ENCODE measurements at places on chromosomes 2 and 18. TPM values are rescaled to one million over a fixed set of nuclear protein-coding genes. Genes with fewer than 3 reads are reported as not detected.

DNA sequence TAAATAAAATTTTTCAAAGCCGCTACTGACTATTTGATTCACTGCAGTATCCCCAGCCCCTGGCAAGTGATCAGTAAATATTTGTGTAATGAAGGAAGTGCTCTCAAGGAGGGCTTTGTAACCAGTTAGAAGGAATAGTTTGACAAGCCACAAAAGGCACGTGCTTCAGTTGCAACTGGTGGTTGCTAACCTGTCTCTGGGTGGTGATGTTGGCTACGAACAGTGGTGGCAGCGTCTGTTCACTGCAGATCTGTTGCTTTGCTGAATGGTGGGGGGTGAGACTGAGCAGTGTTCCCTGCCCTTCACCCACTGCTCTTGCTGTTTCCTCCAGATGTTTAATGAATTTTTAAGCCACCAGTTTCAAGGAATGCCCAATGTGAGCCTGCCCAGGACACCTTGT lies 73.9 kb upstream of the SIX2 start:
- DNase-seq: peak; percentile 9

- no peak for DNase-seq
Measured at GRCh38 chr18:80245781-80246444, 1.4 kb downstream of the PARD6G start.

The DNAJC27 gene
- 1.3 TPM for total RNA-seq

GRCh38 chr2:73260338-73260984 lies 23.8 kb downstream of the FBXO41 start:
- DNase-seq: peak; percentile 63

The STPG4 gene
- not detected for total RNA-seq

The SOCS6 gene
- 48.1 TPM for total RNA-seq

- DNase-seq: no peak
Measured at GRCh38 chr2:15756011-15756550, 164.4 kb downstream of the DDX1 start.

GRCh38 chr2:174246944-174247381 lies 1.4 kb downstream of the OLA1 start:
- DNase-seq: no peak

- no peak for DNase-seq
Measured at GRCh38 chr2:224922142-224922727, 120.0 kb downstream of the DOCK10 start.

DNA sequence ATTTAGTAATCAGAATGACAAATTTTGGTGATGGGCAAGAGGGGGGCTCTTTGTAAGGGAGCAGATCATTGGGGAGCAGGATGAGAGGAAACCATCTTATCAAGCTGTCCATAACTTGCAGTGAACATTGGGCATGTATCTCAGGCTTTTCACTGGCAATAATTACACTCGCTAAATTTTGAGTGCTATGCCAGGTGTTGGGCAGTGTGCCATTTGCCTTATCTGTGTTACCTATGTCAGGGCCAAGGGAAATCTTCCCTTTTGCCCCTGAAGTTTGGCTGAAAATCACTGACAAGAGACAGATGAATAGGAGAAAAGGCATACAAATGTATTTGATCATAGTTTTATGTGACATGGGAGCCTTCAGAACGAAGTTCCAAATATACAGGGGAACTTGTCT lies 39.0 kb downstream of the NOSTRIN start:
- DNase-seq: no peak

GRCh38 chr18:13124411-13124810 lies 94.1 kb upstream of the LDLRAD4 start:
- no peak for DNase-seq

GRCh38 chr2:219453671-219454590 lies 19.3 kb downstream of the SPEG start:
- DNase-seq: peak; percentile 87

- DNase-seq: peak; percentile 73
Measured at GRCh38 chr2:112803691-112804521, 19.6 kb upstream of the IL1A start.

The STEAP3 gene
- total RNA-seq: 30.5 TPM

- peak; percentile 66 for DNase-seq
Measured at GRCh38 chr2:23926290-23926749, 603 bp downstream of the ATAD2B start.

GRCh38 chr2:205670292-205670691 lies 12.0 kb upstream of the NRP2 start:
- DNase-seq: no peak

- DNase-seq: no peak
Measured at GRCh38 chr18:32696376-32696775, 76.4 kb downstream of the KLHL14 start.

The DCTN1 gene
- 172 TPM for total RNA-seq

DNA sequence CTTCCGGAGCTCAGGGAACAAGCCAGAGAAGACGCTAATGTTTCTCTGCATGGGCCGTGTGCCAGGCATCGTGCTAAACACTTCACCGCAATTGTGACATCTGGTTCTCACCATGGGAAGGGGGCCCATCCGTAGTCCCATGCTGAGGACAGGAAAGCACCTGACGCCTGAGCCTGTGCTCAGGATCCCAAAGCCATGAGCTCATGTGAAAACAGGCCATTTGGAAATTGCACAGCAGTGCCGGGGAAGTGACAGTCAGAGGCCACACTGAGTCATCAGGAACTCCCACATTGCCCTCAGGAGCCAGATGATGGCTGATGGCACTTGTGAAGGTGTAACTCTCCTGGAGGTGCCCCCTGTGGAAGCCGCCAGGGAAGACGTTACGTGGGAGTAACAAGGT lies 141.0 kb downstream of the INHBB start:
- DNase-seq: peak; percentile 45

The RAB6C gene
- not detected for total RNA-seq

DNA sequence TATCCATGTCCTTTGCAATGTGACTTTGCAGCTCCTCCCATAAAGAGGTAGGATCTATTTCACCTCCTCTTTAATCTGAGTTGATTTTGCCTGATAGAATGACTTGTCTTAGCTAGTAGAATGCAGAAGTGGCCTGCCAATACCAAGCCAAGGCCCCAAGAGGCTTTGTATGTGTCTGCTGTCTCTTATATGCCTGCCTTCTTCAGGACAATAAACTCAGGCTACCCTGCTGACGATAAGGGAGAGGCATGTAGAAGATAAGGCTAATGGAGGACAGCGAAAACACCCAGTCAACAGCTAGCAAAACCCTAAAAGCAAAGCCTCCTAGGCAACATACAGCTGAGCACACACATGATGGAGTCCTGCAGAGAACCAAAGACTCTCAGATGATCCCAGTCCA lies 1.8 kb upstream of the ZC3H8 start:
- no peak for DNase-seq

The AMMECR1L gene
- total RNA-seq: 20.9 TPM

- peak; percentile 79 for DNase-seq
Measured at GRCh38 chr18:36441426-36442240, 144.1 kb downstream of the FHOD3 start.

The SH3BP4 gene
- 96.0 TPM for total RNA-seq

DNA sequence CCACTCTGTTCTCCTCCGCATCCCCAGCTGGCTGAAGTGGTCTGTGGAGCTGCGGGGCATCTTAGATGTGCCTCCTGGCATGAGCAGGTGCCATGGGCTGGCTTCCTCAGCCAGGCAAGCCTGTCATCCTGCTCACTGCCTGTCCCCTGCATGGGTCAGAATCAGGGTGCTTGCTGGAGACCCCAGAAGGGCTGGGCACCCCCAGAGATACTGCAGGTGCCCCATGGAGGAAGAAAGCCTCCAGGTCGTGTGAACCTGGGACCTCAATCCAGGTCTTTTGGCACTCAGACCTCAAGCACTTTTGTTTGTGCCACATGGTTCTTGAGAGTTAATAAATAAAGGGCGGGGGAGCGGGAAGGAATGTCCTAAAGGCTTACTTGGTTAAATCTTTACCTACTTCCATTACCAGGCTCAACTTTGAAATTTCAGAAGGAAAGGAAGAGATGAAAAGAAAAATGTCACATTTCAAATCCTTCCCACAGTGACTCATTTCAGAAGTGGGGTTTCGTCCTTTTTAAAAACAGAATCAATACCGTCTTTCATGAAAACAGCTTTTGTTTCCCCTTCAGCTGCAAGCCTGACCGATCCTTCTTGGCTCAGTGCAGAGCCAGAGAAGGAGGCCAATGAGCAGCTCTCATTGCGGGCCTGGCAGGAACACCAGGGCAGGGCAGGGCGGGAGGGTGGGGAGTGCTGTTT lies 69.9 kb downstream of the RHOB start:
- DNase-seq: peak; percentile 23

DNA sequence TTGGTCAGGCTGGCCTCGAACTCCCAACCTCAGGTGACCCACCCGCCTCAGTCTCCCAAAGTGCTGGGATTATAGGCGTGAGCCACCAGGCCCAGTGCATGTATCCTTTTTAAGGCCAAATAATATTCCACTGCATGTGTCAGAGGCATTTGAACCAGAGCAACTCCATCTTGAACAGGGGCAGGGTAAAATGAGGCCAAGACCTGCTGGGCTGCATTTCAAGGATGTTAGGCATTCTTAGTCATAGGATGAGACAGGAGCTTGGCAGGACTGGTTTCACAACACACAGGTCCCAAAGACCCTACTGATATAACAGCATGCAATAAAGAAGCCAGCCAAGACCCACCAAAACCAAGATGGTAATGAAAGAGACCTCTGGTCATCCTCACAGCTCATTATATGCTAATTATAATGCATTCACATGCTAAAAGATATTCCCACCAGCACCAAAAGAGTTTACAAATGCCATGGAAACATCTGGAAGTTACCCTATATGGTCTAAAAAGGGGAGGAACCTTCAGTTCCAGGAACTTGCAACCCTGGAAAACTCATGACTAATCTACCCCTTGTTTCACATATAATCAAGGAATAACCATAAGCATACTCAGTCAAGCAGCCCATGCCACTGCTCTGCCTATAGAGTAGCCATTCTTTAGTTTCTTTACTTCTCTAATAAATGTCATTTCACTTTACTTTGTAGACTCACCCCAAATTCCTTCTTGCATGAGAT lies 204.6 kb downstream of the RAB3GAP1 start:
- DNase-seq: peak; percentile 63

- no peak for DNase-seq
Measured at GRCh38 chr2:158716121-158716791, 78.9 kb upstream of the DAPL1 start.

- no peak for DNase-seq
Measured at GRCh38 chr2:167851323-167851860, 396.0 kb downstream of the STK39 start.

The SPHKAP gene
- total RNA-seq: 0.32 TPM

GRCh38 chr18:27785815-27786471 lies 391.0 kb downstream of the CDH2 start:
- DNase-seq: no peak

The CPO gene
- not detected for total RNA-seq

GRCh38 chr2:237413777-237414661 lies at the start of gene COL6A3:
COL6A3 (minus strand) TSS chr2:237414164; CDS start chr2:237396817, 17,347 bp downstream.
- peak; percentile 93 for DNase-seq

GRCh38 chr2:33617989-33618388 lies 18.9 kb upstream of the FAM98A start:
- DNase-seq: no peak

DNA sequence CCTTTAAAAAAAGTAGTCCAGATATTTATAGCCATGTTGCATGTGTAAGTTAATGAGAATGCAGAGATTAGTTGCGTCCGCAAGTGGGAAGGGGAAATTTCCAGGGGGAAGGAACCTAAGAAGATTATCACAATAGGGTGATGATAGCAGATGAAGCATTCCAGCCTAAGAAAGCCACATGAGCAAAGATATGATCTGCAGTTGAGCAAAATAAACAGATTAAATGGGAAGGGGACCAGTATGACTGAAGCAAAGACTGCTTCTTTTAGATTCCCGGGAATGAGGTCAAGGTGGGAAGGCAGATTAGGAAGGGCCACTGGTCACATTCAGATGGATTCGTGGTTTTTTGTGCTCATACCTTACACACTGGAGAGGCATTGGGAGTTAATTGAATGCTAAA lies 154.6 kb upstream of the CDH2 start:
- DNase-seq: no peak

GRCh38 chr18:71189581-71189980 lies 900.7 kb downstream of the SOCS6 start:
- no peak for DNase-seq

The LRATD1 gene
- total RNA-seq: 1.2 TPM

GRCh38 chr2:47488870-47489584 lies 86.1 kb downstream of the MSH2 start:
- peak; percentile 83 for DNase-seq

DNA sequence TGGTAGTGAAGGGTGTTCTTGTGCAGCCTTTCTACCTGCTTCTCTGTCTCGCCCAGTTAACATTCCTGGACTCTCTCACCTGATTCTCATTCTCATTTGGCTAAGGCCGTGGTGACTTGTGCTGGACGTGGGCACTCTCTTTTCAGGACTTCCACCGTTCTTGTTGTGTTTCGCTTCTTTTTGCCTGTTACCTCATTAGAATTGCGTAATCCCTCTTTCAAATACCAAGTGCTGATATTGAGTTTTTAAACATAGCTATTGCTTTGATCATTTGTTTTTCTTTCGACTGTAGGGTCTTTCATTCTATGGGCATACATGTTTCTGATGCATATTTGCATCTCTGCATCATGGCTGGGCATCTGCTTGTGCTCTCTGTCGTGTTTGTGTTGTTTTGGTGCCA lies 287.0 kb downstream of the ALPK2 start:
- DNase-seq: no peak

DNA sequence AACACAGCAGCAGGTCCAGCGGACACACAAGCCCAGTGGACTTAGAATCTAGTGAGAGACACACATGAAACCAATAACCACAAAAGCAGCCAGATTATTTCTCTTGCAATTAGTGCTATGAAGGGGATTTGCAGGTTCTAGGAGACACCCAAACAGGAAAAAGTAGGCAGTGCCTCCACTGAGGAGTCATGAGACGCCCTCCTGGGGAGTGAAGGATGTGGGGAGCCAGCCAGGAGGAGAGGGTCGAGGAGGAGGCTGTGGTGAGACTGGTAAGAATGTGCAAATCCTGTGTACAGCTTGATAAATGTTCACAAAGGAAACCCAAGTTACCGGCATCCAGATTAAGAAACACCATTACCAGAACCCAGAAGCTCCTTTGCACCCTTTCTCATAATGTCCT lies 2.7 kb upstream of the CAPN13 start:
- no peak for DNase-seq

DNA sequence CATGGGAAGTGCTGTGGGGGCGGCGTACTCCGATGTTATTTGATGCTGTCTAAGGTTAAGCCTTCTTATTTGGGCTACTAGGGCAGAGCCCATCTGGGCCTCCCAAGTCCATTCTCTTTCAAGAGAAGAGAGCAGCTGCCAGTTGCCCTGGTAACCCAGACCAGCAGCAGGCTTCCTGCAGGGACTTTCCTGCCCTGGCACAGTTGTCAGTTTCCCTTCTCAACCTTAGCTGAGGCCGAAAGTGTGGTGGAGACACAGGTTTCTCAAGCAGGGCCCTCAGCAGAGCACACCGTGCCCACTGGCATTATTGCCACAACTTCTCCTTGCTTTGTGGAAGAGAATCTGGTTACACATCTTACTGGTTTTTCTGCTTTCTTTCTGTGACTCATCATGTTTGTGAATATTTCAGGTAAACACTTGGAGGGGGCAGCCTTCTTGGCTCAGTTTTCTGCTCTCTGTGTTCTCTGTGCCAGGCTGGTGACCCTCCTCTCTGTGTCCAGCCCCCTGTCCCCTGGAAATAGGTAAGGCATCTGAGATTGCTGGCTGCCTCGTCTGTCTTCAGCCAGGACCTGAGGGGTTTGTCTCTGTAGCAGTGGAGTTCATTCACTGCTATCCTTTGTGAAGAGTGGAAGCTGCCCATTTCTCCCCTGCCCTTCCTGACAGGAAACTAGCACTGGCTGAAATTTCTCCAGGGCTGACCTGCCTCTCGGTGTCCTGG lies 111.0 kb downstream of the B3GNT2 start:
- no peak for DNase-seq

GRCh38 chr2:54492335-54492734 lies 36.2 kb downstream of the SPTBN1 start:
- no peak for DNase-seq
